ENCODE measurements at places on chromosomes 2 and 18.

DNA sequence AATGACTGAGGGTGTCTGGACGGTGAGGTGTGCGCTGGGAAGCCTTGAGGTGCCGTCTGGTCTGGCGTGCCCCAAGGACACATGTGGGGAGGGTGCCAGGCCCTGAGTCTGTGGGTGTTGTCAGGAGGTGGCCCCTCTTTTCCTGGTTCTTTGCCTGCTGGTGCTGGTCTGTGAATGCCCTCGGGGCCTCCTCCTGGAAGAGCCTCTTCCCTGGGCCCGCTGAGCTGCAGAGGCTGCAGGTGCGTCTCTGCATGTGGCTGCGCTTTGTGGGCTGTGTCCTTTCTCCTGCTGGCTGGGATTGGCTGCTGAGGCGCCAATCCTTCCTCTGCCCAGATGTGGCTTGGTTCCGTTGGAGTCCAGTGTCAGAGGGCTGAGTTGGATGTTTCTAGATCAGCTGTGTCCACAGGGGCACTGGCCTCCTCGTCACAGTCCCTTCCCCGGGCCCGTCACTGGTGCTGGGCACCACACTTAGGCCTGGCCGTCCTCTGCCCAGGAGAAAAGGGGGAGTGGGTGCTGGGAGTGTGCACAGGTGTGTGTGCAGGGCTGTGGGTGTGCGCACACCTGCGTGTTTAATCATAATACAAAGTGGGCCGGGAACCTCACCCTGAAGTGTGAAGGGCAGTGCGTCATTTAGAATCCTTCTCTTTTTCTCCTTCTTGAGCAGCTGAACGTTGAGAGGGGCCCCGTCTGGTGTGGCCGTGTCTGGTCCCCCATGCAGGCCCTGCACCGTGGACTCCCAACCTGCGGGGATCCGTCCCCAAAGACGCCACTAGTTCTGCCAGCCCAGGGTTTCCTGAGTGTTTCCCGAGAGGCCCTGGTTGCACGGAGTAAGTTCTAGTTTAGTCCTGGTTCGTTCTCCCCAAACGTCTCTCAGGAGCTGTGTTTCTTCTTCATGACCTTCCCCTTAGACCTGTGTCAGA, 35.5 kb downstream of the RTP5 start:
- no peak for DNase-seq

- no peak for DNase-seq
Observed at GRCh38 chr2:233679196-233679595, 2.5 kb upstream of the UGT1A7 start.

DNA sequence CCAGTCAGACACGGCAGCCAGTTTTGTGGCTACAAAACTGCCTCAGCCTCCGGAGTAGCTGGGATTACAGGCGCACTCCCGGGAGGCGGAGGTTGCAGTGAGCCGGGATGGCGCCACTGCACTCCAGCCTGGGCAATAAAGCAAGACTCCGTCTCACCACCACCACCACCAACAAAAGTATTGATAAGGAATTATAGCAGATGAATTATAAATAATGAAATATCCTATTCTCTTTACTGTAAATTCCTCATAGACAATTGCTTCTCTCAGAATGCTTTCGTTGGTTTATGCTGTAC, 1.4 kb upstream of the FAM161A start:
- no peak for DNase-seq

DNA sequence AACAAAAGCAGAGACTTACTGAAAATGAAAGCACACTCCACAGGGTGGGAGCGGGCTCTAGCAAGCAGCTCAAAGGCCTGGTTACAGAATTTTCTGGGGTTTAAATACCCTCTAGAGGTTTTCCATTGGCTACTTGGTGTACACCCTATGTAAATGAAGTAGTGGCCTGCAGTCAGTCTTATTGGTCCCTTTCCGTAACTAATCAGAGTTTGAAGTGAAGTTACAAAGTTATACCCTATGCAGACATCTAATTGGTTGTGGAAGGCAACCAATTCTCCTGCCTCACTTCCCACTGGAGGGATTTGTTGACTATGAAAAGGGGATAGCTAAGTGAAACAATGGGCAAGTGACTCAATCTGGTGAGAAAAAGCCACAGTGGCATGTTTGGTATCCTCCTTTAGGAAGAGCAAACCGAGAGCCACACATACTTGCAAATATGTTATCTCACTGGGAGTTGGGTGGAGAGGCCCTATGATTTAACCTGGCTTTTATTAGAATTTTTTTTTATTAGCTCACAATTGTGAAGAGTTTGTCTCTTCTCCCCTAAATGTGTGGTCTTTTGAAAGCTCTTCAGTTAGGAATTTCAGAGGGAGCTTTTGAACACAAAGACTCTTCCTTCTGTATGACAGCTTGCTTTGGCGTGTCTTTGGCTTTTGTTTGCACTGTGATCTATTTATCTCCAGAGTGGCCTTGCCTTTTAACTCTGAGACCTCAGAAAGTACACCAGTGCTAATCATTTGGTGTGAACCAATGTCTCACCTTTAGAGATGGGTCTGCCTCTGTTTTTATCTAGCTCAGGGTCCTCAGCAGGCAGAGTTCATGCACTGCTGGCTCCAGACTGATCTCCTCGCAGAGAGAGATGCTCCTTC, 69.6 kb downstream of the MAP4K4 start:
- DNase-seq, result no peak

GRCh38 chr2:216549926-216550690, 51.5 kb downstream of the RPL37A start:
- DNase-seq, result no peak

- no peak for DNase-seq
Observed at GRCh38 chr2:148909114-148909513, 34.1 kb downstream of the KIF5C start.

DNA sequence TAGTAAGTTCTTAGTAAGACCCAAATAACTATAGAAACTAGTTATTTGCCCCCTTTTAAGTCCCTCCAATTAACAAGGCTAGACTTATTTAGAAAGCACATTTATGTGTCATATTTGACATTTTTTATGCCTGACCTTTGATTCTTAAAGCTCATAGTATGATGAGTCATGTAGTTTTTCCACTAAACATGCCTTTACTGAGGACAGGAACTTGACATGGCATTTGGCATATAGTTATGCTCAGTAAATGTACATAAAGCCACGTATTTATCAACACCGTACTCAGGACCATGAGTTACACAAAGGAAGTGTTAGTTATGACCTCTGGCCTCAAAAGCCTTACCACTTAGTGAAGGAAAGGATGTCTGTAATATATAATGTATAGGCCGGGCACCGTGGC, 78.9 kb downstream of the GNAL start:
- DNase-seq, result no peak

GRCh38 chr2:230941202-230942180, 16.4 kb upstream of the GPR55 start:
- DNase-seq, result no peak

- DNase-seq, result no peak
Observed at GRCh38 chr2:134706587-134707329, 12.0 kb downstream of the TMEM163 start.

- DNase-seq, result no peak
Observed at GRCh38 chr2:229610333-229610732, 104.0 kb downstream of the DNER start.

GRCh38 chr2:104599787-104600510, 254.0 kb upstream of the POU3F3 start:
- no peak for DNase-seq

- DNase-seq, result no peak
Observed at GRCh38 chr18:49061239-49061990, 110.7 kb upstream of the SMAD7 start.

- no peak for DNase-seq
Observed at GRCh38 chr2:25426326-25426725, 84.6 kb upstream of the DNMT3A start.

DNA sequence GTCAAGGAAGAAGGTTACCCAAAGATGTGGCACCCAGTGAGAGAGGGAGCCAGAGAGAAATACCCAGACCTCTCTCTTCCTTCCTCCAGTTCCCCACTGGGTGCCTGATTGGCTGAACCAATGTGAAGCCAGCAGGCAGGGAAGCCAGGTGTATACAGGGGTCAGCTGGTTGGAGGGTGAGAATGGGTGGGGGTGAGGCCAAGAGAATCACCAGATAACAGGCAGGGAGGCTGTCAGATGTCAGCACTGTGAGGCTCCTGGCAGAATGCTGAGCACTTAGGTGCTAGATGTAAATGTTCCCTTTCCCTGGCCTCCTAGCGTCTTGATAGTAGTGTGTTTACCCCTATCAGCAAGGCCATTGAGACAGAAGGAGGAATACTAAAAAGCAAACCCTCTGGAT, 104.0 kb upstream of the MGAT5 start:
- no peak for DNase-seq

DNA sequence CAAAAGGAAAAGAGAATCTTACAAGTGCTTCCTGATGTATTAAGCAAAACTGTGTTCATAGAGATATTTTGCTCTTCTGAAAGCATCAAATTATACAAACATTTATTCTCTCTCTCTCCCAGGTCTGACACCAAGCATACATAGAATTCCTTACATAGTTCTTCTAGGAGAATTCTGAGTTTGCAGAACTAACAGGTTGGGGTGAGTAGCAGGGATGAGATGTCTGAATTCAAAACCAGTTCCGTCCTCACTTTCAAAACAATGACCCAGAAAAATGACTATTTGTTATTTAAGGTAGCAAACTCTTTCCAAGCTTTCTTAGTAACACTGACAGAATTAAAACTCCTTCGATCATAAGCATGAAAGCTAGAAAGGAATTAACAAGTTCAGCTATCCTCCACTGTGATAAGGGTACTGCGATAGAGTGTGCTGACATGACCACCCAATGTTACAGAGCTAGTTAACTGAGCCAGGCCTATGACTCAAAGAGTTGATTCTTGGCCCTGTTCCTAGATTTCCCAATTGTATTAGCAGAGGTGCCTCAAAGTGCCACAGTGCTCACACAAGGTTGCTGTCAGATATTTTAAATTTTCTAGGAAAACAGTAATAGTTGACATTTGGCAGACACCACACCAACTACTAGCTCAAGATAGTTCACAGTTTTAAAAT, 85.8 kb upstream of the SETBP1 start:
- DNase-seq, result no peak

DNA sequence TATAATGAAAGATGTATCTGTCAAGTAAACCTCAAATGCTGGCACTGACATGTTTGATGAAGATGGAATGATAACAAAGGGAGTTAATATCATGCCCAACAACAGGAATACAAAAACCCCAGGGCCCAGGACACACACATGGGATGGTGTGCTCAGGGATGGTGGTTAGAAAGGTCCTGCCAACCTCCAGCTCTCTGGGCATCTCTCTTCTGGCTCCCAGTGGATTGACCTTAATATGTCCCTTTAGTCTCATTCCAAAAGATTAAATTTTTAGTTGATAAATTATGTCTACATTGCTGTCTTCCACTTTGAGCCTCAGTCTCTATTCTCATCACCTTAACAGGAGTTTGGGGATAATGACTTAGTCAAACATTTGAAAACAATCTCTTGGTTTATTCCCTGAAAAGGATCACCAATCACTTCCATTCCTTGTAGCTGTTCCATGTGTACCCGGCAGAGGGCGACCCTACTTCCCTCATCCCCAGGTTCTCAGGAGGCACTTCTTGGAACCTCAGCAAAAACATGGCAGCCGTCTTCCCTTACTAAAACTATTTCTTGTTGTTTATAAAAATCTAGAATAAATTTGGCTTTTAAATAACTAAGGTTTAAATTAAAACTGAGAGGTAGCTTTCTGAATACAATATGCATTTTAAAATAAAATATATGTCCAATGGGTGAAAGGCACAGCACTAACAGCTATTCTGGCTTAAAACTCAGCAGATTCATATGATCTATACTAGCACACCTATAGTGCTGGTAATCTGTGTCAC, 29.6 kb downstream of the MCEE start:
- DNase-seq, result no peak

GRCh38 chr18:6069103-6069502, 173.8 kb upstream of the TMEM200C start:
- DNase-seq, result no peak

GRCh38 chr2:146764301-146764700, 1080.5 kb upstream of the ACVR2A start:
- DNase-seq, result no peak

DNA sequence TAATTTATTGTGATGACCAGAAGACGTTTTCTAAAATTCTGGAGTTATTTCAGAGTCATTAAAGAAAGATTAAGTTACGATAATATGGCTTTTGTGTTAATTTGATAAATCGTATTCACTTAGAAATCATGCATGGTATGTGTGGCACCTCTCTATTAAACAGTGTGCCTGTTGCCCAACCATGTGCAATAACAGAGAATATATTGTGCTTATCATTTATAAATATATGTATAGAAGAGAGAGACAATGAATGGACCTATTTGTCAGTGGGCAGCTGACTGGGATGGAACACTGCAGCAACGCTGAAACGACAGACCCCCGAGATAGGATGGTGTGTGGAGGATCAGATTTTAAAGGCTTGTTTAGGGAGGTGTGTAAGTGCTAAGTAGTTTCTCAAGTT, 172.9 kb downstream of the FMNL2 start:
- DNase-seq, result no peak

DNA sequence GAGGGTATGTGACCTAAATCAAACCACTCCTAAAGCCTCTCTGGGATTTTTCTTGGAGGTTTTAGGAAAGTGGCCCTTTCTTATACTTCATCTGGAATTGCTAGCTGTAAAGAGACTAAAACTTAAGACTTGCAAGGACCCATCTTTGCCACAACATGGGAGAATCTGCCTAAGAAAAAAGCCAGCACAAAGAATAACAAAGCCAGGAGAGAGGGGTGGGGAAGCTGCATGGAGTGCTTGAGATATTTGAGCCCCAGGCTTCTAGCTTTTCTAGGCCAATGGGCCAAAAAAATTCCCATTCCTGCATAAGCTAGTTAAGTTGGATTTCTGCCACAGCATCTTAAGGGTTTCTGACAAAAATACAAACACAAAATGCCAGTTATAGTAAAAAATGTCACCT, 38.5 kb upstream of the LYPD6 start:
- DNase-seq, result no peak

GRCh38 chr2:56148825-56149224, 35.0 kb upstream of the CCDC85A start:
- no peak for DNase-seq

GRCh38 chr2:120754067-120754960, 18.6 kb downstream of the GLI2 start:
- DNase-seq, result no peak

DNA sequence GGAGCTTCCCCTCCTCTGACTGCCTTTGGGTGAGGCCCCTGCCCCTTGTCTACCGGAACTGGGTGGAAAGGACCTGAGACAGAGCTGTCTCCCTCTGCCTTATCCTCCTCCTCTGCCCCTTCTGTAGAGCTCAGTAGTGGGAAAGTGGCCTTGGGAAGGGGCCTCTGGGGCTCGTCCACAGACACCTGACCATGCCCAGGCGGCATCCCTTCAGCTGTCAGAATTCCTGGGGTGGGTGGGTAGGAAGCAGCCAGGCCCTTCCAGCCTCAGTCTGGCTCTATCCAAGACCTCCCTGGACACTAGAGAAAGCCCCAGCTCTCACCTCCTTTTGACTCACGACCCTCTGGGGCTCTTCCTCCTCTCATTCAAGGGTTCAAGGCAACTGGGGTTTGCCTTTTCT, 35.6 kb downstream of the B3GNT2 start:
- DNase-seq, result no peak

Data from KG1 (cell line).